ENCODE measurements at places on chromosomes 4 and X.

DNA sequence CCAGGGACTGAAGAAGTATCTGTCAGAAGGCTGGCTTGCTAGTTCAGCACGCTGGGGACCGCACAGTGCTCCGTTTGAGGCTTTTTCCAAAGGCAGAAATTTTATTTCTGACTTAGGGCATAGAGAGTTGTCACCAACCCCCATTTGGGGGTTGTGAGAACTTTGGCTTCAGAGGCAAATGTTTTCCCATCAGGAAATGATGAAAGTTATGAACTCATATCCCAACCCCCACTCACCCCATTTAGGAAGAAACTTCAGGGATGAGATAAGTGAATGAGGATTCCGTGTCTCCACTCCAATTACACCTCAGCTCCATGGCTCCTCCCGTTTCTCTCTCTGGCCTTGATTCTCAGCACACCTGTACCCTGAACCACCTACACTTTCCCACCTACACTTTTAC lies 4.3 kb upstream of the WDR13 start:
- no peak for DNase-seq

DNA sequence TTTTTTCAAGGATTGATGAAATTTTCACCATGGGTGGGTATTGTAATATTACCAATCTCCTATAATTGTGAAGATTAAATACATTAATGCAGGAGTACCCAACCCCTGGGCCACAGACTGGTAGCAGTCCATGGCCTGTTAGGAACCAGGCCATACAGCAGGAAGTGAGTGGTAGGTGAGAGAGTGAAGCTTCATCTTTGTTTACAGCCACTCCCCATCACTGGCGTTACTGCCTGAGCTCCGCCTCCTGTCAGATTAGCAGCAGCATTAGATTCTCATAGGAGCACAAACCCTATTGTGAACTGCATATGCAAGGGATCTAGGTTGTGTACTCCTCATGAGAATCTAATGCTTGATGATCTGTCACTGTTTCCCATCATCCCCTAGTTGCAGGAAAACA lies 15.1 kb downstream of the RAPGEF2 start:
- DNase-seq: no peak

- DNase-seq: no peak
Observed at GRCh38 chr4:159169404-159170302, 66.8 kb downstream of the RAPGEF2 start.

GRCh38 chr4:128461291-128462102 lies 173.9 kb upstream of the PGRMC2 start:
- no peak for DNase-seq

- no peak for DNase-seq
Observed at GRCh38 chrX:2497961-2498780, 2.6 kb downstream of the DHRSX start.

DNA sequence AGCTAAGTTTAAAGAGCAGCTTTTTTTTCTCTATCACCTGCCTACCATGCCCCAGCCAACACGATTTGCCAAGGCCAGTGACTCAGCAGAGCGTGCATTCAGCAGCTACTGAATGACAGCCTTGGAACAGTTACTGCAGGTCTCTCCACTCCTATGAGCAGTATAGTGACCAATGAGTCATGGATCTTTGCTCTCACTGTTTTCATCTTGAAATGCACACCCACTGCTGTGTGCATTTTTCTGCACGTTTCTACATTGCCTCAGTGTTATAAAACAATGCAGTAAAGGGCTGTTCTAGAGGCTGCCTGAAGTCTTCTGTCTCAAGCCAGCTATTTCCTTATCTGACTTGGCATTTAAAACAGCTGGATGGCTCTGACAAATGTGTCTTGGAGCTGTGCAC lies 66.0 kb upstream of the C4orf54 start:
- DNase-seq: no peak
